ENCODE measurements at places on chromosomes 6 and 20.

DNA sequence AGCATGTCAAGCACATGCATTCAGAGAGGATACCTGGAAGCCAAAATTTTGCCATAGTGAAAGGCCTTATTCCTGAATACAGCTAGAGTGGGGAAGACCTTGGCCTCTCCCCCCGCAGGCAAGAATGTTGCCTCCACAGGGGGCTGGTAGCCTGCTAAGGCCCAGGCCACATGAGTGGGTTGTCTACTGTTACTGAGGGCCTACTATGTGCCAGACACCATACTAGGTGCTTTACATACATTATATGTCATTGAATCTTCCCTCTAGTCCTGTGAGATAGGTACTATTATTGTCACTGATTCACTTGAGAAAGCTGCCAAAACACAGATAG lies 642 bp upstream of the PI16 start:
- DNase-seq: no peak

GRCh38 chr6:43979525-43979924 lies 147.7 kb downstream of the MRPL14 start:
- no peak for DNase-seq

- no peak for DNase-seq
Measured at GRCh38 chr6:85923013-85923430, 280.3 kb upstream of the SYNCRIP start.

DNA sequence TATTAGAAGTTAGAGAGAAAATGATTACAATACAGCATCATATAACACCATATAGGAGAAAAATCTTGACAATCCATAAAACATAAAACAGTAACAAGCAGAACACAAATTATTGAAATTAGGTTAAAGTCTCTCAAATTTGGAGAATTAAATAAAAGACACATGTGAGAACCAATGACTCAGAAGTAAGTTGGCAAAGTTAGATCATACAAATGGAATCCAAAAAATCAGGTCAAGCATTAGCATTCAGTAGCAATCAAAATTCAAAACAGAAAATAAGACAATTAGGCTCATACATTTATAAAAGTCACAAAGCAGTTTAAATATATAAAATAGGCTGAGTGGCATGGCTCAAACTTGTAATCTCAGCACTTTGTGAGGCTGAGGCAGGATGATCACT lies 775.6 kb downstream of the PHF3 start:
- no peak for DNase-seq

DNA sequence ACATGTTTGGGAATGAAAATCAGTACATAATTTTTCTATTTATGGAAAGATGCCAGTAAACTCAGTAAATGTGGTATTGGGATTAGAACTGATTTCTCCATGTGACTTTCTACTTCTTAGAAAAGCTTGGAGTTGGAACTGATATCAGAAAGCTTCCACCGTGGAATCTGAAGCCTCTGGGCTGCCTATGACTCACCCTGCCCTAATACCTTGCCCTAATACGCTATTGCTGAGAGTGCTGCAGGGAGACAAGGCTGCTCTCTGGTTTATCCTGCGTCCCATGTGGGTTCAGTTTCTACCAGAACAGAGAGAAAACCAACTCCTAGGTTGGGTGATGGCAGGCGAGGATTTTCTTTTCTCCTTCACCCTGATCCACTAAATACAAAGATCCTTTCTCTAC lies 3.3 kb upstream of the STMND1 start:
- DNase-seq: no peak

GRCh38 chr6:137810554-137811120 lies 56.4 kb upstream of the TNFAIP3 start:
- no peak for DNase-seq

- no peak for DNase-seq
Measured at GRCh38 chr6:14763616-14764015, 482.3 kb upstream of the JARID2 start.

Data from substantia nigra (tissue), 51 donors.